OCI-M1 (cell line): ENCODE measurements at places on chromosomes 16 and 17.

GRCh38 chr16:87527055-87527724 is 34.4 kb upstream of the ZCCHC14 start:
- no peak for DNase-seq

GRCh38 chr16:88785106-88785924 is at the start of gene PIEZO1:
TSS of gene PIEZO1 (minus strand) at chr16:88785220. CDS start at chr16:88784964, 256 bp downstream.
- DNase-seq = peak; percentile 74

DNA sequence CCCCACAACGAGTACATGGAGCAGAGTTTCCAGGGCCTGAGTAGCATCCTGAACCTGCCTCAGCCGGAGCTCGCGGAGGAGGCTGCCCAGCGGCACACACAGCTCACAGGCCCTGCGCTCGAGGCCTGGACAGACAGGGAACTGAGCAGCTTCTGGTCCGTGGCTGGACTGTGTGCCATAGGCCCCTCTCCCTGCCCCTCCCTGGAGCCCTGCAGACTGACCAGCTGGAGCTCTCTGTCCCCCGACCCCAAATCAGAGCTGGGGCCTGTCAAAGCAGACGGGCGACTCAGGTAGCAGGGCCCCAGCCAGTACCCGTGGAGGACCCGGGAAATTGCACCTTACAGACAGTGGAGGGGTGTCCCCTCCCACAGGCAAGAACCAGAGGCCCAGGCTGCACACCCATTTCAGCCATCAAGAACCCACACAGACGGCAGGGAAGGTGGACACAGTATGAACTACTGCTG is 13.0 kb downstream of the MRPL27 start:
- DNase-seq = no peak

DNA sequence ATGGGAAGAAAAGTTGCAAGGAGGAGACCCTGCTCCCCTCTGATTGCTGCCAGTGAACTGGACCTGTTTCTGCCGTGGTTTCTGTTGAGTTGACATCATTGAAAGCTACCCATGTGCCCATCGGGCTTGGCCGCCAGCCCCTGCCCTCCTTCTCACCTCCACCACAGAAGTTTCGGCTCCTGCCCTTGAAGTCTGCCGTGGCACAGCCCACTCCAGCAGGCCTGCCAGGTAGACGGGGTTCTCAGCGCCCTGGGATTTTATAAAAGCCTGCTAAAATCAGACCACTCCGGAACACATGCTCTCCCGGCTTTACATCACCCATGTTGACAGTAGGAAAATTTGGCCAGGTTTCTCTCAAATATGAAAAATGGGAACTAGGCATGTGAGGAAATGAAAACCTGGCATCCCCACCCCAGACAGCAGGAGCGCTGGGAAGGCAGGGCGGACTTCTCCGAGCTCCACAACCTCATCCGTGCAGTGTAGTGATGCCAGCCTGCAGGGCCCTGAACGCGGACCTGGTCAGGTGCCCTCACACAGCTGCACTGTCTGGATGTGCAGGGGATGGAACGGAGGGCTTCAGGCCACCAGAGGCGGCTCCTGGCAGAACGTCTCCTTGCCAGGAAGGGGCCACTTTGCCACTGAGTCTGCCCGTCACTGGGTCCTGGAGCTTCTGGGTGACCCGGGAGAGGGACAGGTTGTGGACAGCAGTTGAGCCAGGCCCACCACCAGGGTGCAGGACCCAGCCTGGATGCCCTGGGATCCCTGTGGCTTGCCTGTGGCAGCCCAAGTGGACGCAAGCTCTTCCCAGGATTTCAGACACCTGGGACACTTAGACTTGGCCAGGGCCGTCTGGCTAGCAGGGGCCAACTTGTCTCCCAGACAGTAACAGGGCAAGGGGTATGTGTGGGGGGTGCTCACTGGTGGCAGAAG is 6.9 kb upstream of the GSE1 start:
- DNase-seq = no peak

DNA sequence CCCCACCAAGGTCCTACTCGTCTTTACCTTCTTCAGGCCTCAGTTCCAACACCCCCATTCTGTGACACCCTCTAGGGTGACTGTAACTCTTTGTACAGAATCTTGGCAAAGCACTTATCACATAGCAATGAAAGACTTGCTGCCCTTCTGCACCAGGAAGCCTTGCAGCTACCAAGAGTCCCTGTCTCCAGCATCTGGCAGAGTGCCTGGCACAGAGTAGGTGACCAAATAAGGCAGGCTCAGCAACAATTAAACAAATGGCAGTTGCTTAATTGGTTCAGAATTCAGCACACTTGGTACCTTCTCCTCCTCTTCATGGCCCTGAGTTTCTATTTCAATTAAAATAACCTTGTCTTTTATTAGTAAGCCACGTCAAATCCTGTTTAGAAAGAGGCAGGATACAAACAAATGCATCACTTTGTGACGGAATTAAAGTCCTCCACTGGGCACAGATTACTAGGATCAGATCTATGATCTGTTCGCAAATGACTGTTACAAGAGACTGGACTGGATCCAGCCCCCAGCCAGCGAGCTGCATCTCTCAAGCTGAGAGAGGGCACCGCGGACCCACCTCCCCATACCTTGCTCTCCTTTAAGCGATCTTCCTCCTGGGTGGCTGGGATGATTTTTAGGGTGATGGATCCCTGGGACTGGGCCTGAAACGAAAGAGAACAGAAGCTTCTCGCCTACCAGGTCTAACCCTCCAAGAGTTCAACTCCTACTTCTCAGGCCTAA is 9.4 kb downstream of the MPP3 start:
- DNase-seq = no peak

- DNase-seq = no peak
Observed at GRCh38 chr16:85697431-85697830, 8.7 kb upstream of the GINS2 start.

DNA sequence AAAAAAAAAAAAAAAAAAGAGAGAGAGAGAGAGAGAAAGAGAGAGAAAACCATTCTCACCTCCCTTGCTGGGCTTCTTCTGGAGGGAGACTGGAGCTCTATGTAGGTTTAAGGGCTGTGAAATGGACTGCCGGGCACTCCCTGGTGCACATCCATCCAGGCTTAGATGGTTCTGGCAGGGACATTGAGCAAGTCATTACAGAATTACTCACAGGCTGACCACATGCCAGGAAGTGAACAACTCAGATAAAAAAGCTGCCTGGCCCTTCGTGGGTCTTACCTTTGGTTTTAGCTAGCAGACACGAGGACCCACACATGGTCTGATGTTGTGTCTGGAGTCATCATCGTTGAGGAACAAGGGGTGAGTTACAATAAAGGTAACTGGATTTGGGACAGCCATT is 847.4 kb upstream of the EEF2KMT start:
- DNase-seq = no peak

DNA sequence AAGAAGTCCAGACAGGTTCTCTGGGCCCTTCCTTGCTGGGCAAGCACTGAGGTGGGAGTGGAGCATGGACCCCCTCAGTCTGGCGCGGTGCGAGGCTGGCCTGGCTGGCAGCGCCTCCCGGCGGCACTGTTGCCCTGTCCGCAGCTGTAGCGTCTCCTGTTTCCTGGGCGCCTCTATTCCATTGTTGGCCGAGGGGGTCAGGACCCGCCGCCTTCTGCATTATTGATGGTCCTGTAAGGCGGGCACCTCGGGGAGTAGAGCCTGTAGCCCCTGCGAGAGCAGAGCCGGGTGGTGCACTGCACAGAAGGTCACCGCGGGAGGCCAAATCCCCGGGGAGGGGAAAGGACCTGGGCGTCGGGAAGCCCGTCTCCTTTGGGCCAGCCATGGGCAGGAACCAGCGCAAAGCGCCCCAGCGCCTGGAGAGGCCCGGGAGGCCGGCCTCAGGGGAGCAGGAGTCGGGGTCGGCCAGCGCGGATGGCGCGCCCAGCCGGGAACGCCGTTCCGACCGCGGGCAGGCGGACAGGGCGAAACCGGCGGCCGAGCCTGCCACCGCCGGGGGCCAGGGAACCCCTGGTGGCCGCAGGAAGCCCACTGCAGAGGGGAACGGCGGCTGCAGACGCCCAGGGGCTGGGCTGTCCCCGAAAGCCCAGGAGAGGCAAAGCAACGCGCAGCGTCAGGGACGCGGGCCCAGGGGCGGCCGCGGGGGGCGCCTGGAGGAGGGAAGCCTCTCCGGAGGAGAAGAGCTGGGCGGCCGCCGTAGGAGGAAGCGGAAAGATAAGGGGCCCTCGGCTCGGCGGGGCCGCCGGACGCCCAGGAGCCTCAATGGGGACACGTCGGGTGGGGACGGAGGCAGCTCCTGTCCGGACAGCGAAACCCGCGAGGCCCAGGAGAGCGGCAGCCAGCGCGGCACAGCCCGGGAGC is at the start of gene MYO15B:
Gene MYO15B (plus strand): TSS at position 126 of the 921 bp plus-strand sequence. CDS start 258 bp downstream, at position 384.
- DNase-seq = no peak

DNA sequence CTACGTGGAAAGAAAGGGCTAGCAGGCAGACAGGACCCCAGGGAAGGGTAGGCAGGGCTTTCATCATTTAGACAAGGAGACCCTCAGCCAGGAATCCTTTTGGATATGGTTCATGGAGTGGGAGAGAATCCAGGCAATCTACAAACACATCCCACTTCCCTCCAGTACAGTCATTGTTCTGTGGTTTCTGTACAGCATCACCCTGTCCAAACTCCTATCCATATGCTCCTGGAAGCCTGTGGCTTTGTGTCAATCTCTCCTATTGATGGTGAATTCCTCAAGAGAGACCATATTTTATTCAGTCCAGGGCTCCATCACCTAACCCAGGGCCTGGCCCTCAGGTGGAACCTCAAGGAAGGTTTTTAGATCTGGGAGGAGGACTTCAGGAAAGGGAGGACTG is 99.2 kb downstream of the SPACA3 start:
- no peak for DNase-seq

- no peak for DNase-seq
Observed at GRCh38 chr16:85127379-85127723, 15.1 kb upstream of the CIBAR2 start.

- DNase-seq = peak; percentile 15
Observed at GRCh38 chr17:3848229-3848835, 2.3 kb upstream of the NCBP3 start.

GRCh38 chr17:40443196-40443987 is at the start of gene IGFBP4:
TSS of gene IGFBP4 (plus strand) at chr17:40443450. CDS start at chr17:40443736, 286 bp downstream.
- DNase-seq = peak; percentile 86

DNA sequence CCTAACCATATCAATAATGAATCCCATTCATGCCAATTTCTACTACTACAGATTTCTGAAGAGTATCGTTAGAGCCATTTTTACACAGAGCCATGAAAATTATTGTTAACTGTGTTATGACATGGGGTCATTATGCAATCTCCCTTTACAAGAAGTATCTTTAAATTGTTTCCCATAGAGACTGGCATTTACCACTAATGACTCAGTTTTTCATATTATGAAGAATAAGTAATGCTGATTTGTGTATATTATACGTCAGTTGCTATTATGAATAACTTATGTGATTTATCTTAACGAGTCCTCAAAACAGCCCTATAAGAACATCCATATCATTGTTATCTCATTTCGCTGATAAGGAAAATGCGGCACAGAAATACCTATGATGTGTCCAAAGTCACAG is 173.8 kb downstream of the KCNJ2 start:
- DNase-seq = no peak

- DNase-seq = no peak
Observed at GRCh38 chr17:33982909-33983308, 272.2 kb upstream of the CCL2 start.

- no peak for DNase-seq
Observed at GRCh38 chr16:26189536-26189935, 497.8 kb downstream of the HS3ST4 start.

DNA sequence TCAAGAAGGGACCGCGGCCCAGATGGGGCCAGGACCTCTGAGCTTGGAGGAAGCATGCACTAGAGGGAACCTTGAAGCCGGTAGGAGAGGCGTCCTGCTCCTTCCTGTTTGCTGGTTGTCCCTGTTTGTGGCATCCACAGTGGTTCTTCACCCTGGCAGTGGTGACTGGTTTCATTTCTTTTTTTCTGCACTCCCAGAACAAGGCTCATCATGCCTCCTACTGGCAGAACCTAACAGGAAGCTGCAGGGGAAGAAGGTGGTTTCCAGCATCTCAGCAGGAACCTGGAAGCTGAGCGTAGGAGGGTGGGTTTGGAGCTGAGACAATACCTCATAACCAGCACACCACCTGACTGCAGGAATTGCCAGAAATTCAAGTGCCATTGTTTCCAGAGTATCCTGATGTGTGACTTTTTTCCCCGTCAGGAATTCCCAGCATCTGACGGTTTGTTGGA is 5.8 kb downstream of the TMEM231 start:
- DNase-seq = peak; percentile 39

DNA sequence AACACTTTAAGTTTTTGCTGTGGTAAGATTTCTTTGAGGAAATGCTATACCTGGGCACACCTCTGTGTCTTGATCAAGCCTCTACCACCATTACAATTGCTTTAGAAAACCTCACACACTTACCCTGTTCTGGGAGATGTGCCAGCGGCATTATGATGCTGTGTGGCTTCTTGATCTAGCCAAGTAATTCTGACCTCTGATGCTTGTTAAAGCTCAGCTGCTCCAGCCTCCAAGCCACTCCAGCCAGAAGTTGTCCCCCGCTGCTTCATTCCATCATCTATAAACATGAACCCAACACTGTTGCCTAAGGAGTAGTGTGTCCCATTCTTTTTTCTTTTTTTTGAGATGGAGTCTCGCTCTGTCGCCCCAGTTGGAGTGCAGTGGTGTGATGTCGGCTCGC is 60.1 kb downstream of the CYLD start:
- DNase-seq = no peak

- no peak for DNase-seq
Observed at GRCh38 chr16:54412037-54412436, 125.5 kb upstream of the IRX3 start.

- DNase-seq = no peak
Observed at GRCh38 chr17:39866013-39866730, 1.8 kb upstream of the ZPBP2 start.

GRCh38 chr17:68807998-68808772 is 147.0 kb downstream of the ABCA8 start:
- no peak for DNase-seq

DNA sequence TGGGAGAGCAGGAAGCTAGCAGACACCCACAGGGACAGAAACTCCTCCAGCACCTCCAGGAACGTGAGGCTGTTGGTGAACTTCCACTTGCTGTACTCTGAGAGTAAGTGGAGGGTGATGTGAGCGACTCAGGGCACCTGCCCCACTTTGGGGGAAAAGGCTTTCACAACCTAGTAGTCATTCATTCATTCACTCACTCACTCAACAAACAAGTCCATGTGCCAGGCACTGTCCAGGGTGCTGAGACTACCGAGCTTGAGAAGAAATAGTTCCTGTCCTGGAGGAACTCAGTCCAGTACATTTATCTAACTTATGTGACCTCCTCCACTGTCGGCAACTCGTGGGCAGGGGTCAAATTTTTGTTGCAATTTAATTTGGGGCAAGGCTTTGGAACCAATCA is 26.6 kb downstream of the LGALS9 start:
- DNase-seq = peak; percentile 68

- DNase-seq = no peak
Observed at GRCh38 chr17:45436161-45436560, 3.5 kb upstream of the ARHGAP27 start.

- no peak for DNase-seq
Observed at GRCh38 chr17:80080081-80080480, 21.3 kb upstream of the GAA start.

- peak; percentile 84 for DNase-seq
Observed at GRCh38 chr17:36149296-36149820, 27.1 kb downstream of the TBC1D3B start.

DNA sequence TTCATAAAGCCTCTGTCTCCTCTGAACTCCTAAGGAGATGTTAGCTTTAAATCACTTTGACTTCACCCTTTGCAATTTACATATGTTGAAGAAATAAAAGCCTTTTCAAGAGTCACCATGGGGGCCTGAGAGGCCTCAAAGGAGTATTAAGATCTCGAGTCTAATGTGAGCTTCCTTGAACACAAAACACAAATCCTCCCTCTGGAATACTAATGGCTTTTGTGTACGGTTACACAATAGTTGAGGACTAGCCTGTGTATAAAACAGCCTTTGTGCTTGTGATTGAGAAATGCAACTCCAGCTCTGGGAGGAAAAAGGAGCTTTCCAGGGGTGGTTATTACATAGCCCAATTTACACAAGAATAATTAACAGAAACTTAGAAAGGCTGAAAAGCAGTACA is 1140.2 kb downstream of the CDH11 start:
- no peak for DNase-seq
